NCI-H1694 treated with DMSO at 0.1 percent for 48 hours (cell line): ENCODE measurements at places on chromosomes 3 and 15.

DNA sequence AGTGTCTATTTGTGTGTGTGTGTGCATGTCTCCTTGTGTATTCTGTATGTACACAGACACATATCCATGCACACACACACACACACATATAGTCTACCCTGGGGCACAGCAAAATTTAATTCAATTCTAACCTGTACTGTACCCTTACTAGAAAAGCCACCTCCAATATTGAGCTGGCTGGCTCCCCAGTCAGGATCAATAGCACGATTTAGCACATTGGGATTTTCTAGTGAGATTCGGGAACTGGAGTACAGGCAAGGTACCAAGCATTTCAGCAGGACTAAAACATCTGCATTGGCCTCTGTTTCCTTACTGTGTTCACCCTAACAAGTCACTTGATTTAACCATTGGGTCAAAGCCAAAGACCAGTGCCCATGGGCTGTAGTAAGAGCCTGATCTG lies 13.2 kb downstream of the FSTL1 start:
- DNase-seq = no peak

GRCh38 chr3:187678726-187679268 lies 8.6 kb upstream of the SST start:
- peak; percentile 26 for DNase-seq

DNA sequence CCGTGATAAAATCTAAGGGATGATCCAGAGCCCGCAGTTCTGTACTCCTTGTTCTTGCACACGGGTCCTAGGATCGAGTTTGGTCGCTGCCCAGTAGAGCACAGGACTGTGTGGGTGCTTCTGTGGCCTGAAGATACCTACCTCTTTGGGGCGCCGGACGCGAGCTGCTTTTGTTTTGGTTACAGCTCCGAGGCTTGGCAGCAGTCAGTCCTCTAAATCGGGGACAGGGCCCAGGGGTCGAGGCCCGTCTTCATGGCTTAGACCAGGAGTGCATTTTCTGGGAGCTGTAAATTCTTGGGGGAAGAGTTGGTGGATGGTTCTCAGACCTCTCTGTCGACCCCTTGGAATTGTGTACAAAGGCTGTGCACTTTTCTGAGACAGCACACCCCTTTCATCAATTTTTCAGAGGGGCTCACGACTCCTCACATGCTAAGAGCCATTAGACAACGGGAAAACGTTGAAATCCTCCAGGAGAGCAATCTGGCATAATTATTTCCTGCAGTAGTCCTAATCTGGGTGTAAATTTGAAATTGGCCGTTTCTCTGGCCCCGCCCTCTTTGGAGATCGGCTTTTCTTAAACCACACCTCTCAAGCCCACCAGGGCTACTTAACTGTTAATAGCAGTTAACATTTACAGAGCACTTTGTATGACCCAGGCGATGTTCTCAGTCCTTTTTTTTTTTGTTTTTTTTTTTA lies 928 bp downstream of the CEP97 start:
- DNase-seq = no peak

DNA sequence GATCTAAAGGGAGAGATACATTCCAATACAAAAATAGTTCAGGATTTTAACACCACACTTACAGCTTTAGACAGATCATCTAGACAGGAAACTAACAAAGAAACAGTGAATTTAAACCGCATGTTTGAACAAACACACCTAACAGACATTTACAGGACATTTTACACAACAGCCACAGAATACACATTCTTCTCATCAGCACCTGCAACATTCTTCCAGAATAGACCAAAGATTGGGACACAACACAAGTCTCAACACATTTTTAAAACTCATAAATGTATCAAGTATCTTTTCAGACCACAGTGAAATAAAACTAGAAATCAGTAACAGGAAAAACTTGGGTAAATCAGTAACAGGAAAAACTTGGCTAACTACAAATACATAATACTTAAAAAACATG lies 256.3 kb downstream of the MCTP2 start:
- DNase-seq = no peak

DNA sequence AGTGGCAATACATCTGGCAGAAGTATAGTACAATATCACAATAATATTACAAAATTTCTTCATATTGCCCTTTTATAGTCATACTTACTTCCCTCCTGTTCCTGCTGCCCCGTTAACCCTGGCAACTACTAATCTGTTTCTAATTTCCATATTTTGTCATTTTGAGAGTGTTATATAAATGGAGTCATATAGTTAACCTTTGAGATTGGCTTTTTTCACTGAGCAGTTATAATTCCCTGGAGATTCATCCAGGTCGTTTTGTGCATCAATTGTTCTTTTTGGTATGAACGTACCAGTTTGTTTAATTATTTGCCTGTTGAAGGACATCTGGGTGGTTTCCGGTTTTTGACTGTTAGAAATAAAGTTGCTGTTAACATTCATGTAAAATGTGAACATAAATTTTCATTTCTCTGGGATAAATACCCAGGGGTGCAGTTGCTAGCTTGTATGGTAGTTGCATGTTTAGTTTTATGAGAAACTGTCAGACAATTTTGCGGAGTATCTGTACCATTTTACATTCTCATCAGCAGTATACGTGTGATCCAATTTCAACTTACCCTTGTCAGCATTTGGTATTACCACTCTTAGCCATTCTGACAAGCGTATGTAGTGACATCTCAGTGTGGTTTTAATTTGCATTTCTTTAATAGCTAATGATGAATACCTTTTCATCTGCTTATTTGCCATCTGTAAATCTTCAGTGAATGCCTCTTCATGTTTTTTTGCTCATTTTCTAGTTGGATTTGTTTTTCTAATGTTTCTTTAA lies 32.2 kb upstream of the IL20RB start:
- DNase-seq = no peak

DNA sequence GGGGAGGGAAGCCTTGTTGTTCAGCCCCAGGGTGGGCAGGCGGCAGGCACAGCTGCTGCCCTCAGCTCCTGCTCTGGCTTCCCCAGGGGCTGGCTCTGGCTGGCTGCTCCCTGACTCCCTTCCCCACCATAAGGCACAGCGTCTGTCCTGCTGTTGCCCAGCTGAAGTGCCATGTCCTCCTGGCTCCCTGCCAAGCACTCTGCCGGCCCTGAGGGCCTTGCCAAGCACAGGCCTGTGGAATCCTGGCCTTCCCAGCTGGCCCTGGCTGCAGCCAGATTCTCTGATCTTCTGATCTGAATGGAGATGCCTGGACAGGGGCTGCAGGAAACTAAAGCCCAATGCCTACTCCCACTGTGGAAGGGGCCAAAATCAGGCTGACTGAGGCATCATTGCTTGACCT lies 1.1 kb downstream of the IQCF6 start:
- DNase-seq = peak; percentile 15

DNA sequence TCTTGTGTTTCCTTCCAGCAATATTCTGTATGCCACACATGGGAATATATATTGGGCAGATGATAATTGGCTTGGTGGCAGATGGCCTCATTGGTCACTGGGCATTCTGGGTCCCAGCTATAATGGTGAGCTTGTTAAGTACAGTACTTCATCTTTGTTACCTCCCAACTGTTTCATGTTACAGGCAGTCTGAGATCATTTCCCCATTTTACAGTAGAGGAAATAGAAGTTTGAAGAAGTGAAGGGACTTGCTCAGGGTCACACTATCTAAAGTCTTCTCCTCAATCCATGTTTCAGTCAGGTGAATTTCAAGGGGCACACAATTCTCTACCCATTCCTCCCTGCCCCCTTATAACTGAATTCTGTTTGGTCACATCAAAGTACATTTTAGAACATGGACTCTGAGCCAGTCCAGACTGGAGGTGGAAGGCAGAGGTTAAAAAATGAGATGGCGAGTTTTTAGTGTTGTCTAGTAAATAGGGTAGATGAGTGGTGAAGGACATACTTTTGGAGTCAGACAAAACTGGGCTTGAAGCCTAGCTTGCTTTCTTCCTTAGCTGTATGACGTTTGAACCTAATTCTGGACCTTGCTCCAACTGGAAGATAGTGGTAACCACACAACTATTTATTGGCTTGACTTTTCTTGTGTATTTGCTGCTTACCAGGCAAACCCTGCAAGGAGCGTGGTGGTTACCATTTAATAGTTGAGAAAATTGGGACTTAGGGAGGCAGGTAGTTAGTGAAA lies 2.5 kb downstream of the EEFSEC start:
- no peak for DNase-seq

DNA sequence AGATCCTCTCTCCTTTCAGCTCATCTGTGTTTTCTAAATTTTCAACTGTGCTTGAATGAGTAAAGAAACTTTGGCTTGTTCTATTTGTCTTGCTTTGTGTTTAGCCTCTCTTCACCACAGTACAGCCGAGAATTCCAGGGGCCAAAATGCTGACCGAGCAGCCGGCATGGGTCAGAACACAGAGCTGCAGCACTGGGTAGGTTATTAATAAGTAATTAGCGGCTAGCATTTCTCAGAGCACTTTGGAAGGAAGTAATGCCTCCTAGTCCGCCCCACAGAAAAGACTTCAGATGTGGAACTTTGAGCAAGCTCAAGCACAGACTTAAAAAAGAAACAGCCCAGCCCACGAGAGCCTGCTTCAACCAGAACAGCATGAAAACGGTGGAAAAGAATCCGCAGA lies 343.9 kb downstream of the ARRDC4 start:
- no peak for DNase-seq

DNA sequence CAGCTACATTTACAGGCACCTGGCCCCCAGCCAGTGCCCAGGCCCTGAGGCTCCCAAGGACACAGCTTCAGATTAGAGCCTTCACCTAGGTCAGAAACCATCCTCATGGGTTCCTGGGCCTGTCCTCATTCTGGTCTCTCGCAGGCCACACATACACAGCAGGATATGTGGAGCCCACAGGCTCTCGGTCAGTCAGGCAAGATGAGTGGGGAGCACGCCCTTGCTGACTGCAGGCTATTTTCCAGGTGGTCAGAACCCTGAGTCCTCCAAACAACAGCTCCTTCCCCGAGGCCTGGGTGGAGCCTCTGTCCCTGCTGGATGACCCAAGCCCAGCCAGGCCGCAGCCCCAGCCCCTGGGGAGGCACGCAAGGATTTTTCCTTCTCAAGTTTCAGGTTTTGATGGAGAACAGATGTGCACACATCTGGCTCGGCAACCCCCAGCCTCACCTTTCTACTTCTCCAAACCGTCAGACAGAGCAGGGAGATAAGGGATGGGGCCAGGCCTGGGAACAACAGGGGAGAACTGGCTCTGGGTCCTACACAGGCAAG lies 1.6 kb downstream of the STRA6 start:
- no peak for DNase-seq

GRCh38 chr3:67976663-67977062 lies 322.3 kb upstream of the SUCLG2 start:
- no peak for DNase-seq

DNA sequence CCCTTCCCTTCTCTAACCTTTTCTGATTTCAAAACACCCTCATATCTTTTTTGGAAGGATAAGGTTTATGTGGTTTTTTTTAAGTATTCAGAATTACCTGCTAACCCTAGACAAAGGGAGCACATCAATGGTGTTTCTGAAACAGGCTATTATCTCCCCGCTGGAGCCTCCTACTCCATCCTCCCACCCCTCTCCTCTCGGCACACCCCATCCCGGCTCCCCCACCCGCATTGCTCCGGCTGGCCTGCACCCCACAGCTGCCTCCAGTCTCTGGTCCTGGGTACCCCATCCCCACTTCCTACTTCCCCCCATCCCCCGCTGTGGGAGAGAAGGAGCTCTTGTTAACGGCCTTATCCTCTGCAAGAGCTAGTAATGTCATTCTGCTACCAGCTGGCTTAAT lies 59.2 kb downstream of the PDIA5 start:
- no peak for DNase-seq

- peak; percentile 60 for DNase-seq
These were observed 41.5 kb downstream of the DLG1 start for GRCh38 chr3:197256836-197257444.

GRCh38 chr3:63951492-63952247 lies 39.5 kb upstream of the SCAANT1 start:
- no peak for DNase-seq

DNA sequence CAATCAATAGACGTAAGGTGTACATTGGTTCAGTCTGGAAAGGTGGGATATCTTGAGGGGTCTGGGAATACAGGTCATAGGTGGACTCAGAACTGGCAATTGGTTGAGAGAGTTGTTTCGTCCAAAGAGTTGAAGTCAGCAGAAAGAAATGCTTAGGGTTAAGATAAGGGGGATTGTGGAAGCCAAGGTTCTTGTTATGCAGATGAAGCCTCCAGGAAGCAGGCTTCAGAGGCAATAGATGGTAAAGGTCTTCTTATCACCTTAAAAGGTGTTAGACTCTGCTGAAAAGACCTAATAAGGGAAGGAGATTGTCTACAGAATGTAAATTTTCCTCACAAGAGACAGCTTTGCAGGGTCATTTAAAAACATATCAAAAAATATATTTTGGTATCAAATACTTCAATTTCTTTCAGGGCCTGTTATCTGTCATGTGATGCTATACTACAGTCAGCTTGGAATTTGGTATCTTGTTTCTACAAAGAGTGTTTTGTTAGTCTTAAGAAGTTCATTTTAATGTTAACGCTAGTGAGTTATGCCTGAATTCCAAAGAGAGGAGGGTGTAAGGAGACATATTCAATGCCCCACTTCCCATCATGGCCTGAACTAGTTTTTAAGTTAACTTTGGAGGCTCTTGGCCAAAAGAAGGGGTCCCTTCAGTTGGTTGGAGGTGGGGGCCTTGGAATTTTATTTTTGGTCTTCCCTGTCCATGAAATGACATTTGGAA lies 378.2 kb upstream of the ROBO2 start:
- no peak for DNase-seq

DNA sequence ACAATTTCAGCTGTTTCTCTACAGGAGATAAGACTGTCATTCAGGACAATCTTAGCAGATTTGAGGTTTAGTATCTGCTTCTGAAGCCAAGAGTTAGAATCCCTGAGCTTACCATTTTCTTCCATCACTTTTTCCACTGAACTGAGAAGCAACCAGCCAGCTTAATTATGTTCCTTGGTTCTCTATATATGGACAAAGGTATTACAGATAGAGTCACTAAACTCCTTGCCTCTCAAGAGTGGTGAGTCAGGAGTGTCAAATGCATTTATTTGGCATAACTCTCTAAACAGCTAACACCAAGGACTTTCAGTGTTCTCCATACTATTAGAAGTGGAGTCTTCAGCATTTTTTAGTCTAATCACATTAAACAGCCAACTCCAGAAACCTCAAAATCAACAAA lies 239.3 kb downstream of the ALCAM start:
- no peak for DNase-seq

GRCh38 chr3:32951410-32951811 lies at the start of gene CCR4:
Gene CCR4 (plus strand): TSS chr3:32951644. CDS start chr3:32953423, 1,779 bp downstream.
- no peak for DNase-seq

DNA sequence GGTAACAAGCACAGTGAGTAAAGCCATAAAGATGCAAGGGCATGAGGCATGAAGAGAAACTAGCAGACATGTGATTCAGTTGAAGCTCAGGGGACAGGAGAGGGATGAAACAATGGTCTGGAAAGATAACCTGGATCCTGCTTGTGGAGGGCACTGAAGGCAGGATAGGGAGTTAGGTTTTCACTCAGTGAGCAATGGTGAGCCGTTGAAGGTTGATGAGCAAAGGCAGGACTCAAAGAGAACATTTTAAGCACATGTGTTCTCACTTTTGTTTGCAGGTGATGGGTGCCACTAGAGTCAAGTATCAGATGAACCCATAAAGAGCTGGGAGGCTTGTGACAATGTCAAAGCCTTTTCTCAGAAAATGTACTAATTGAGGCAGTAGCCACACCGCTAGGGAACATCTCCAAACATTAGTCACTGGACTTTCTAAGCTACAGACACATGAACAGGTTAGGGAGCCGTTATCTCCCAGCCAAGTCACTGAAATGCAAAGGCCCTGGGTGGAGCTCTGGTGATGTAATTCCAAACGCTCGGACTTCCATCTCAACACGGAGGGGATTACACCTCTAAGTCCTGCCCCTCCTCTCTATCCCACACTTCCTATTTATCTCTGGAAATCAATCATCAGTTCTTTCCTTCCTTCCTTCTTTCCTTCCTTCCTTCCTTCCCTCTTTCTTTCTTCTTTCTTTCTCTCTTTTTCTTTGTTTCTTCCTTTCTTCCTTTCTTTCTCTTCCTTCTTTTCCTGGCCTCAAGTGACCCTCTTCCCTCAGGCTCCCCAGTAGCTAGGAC lies 22.7 kb downstream of the KLHL6 start:
- no peak for DNase-seq
